MCF 10A (cell line): ENCODE measurements at places on chromosomes 6 and 20. TPM values are rescaled to one million over a fixed set of nuclear protein-coding genes. Genes with fewer than 3 reads are reported as not detected.

The NR2E1 gene
- not detected in 2 replicates for total RNA-seq

The PGC gene
- total RNA-seq: not detected in 2 replicates

The PKHD1 gene
- not detected in 2 replicates for total RNA-seq

The ISM1 gene
- 1.0 and 1.3 TPM in 2 replicates for total RNA-seq

The PRDM13 gene
- not detected in 2 replicates for total RNA-seq

The BFSP1 gene
- total RNA-seq: 3.5 and 3.9 TPM in 2 replicates

The TRAPPC3L gene
- not detected in 2 replicates for total RNA-seq

The TAP2 gene
- total RNA-seq: 43.3 and 61.2 TPM in 2 replicates

The KIFC1 gene
- total RNA-seq: 20.3 and 27.1 TPM in 2 replicates

The TSPO2 gene
- not detected in 2 replicates for total RNA-seq

The NOTCH4 gene
- not detected in 2 replicates for total RNA-seq
